ENCODE measurements at places on chromosomes 2 and 18.

DNA sequence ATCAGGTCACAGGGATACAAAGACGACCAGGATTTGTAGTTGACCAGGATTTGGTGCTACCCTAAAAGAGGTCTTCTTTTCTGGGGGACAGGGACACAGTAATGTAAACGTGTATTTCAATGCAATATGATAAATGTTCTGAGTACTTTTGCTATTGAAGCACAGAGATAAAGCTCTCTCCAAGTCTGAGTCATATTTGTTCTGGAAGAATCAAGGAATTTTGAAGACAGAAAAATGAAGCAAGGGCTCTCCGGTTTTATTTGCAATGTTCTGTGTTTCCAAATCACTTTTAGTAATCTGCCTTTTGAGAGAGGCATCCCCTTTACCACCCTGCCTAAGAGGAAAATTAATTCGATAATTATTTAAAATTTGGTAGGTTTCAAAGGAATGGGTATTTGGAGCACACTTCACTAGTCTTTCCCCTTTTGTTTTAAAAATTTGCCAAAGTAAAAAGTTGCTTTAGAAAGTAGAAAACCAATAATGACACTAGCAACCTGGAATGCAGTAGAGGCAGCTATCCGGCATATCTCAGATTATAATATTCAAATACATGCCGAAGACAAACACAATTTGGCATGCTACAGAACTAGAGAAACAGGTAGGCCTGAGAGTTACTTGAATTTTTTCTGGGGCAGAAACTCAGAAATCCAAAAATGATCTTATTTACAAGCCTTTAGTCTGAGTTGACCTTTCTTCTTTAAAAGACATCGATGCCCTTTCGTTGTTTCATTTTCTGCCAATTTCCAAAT lies 82.7 kb downstream of the MREG start:
- DNase-seq = no peak

DNA sequence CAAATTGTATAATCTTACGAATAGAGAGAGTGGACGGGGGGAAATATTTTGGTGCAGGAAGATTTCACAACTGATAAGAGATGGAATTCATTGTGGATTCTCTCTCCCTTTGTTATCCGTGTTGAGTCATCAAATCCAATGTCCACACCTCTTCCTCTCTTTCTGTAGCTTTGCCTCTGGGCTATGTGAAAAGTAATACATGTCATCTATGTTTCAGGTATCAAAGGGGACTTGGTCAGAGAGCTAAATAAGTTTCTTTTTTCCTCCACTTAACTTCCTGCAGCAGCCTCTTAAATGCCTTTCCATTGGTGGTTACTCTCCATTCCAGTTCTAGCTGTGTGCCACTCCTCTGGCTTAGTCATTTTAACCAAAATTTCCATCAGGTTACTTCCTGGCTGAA lies 169.3 kb upstream of the NXPH2 start:
- DNase-seq = no peak

DNA sequence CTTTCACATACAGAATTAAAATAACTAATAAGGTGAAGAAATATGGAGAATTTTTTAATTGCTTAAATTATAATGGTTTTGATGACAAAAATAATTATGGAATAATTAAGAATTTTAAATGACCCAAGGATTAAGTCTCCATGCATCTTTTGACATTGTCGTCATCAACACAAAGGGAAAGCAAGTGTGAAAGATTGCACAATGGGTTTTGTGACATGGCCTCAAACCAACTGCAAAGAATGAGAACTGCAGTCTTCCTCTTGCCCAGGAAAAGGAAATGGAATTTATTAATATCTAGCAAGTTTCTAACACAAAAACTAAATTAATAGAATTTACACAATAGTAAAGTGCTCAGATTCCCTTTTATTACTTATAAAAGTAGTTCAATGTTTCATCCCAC lies 329.1 kb upstream of the PKDCC start:
- DNase-seq = no peak

- DNase-seq = no peak
These were observed 51.9 kb downstream of the GRB14 start for GRCh38 chr2:164569378-164569777.

DNA sequence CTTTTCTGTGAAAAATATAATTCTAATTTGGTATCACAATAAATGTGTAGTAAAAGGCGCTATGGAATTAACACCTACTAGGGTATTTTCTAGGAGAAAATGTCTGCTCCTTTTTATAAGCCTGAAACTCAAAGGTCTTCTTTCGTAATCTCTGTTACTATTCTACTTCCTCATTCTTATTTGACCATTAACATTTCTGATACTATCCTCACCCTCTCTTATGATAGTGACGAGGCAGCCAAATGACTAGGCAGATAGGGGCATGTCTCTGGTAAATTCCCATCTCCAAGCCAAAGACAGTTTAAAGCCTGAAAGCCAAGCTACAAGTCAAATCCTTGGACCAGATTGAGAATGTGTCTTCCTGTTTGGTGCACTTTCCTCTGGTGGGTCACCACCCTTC lies 251.7 kb downstream of the LRRTM4 start:
- no peak for DNase-seq

DNA sequence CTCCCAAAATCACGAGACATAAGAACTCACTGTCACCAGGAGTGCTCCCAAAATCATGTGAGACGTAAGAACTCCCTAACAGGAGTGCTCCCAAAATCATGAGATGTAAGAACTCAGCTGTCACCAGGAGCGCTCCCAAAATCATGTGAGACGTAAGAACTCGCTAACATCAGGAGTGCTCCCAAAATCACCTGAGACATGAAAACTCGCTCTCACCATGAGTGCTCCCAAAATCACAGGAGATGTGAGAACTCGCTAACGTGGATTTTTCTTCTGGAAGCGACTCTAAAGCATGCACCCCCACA lies 53.1 kb downstream of the CTDP1 start:
- DNase-seq = no peak

DNA sequence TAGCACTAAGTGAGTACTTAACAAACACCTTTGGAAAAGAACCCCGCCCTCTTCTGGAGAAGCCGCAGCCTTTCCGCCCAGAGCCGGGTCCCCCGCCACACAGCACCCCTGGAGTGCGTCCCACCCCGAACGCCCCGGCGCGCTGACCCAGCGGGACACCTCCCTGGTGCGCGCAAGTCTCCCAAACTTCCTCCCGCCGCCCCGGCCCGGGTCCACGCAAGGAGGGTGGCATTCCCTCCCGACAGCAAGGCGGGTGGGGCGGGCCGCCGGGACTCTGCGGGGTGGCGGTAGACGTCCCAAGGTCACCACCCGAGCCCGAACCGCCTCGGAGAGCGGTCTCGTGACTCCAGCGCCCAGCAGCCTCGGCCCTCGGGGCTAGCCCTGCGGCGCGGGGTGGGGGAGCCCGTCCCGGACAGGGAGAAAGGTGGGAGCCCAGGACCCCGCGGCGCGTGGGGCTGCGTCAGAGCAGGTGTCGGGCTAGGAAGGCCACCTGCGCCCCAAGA lies 598 bp downstream of the CCDC93 start:
- DNase-seq = peak; percentile 80

DNA sequence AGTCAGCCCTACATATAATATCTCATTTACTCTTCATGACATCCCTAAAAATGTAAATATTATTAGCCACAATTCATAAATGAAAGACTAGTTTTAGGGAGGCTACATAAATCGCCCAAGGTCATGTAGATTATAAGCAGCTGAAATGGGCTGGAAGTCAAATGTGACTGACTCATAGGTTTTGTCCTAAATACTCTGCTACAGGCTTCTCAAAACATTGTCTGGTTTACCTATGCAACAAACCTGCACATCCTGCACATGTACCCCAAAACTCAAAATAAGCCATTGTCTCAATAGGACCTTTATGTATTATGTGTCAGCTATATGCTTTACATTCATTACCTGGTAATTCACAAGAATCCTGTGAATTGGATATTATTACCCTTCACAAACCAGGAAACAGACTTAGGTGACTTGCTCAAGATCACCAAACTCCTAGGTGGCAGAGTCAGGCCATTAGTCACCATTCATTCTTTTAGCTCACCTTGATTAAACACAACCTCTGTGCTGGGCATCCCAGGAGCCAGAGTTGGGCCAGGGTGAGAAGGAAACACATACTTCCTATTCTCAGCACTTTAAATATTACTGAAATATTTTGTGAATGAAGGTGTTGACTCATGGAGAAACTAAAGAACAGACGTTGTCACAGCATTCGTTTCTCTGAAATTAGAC lies 69.4 kb upstream of the CPO start:
- no peak for DNase-seq

GRCh38 chr18:25587545-25587944 lies 235.6 kb upstream of the ZNF521 start:
- no peak for DNase-seq

- no peak for DNase-seq
These were observed 212.3 kb downstream of the HDAC4 start for GRCh38 chr2:239188536-239188935.

DNA sequence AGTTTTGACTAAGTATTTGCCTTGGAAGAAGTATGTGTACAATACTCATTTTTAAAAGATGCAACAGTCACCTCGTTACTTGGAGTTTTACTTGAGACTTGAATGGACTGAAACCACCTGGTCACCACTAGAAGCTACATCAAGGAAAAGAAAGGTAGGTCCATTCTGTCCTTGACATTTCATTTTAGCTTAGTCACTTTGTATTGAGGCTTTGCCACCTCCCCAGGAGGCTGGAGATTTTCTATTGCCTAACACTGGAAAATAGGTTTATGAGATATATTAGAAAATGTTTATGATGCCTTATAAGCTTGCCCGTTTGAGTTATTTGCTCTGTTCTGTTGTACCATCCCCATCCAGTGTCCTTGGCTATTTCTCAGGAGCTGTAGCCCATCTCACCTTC lies 107.9 kb upstream of the ETAA1 start:
- no peak for DNase-seq

DNA sequence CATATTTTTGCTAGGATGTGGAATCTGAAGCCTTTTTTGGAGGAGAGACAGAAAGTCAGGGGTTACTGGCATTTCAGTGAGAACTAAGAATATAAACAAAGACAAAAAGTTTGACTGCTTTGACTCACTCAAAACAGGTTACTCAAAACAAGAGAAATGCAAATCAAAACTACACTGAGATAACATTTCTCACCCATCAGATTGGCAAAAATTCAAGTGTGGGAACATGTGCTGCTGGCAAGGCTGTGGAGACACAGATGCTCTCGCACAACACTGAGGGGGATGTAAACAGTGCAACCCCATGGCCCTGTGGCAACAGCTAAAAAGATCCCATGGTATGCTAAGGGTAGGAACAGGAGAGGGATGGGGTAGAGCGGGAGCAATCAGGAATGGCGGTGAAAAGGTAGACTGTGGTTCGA lies 86.6 kb downstream of the DTNB start:
- no peak for DNase-seq

DNA sequence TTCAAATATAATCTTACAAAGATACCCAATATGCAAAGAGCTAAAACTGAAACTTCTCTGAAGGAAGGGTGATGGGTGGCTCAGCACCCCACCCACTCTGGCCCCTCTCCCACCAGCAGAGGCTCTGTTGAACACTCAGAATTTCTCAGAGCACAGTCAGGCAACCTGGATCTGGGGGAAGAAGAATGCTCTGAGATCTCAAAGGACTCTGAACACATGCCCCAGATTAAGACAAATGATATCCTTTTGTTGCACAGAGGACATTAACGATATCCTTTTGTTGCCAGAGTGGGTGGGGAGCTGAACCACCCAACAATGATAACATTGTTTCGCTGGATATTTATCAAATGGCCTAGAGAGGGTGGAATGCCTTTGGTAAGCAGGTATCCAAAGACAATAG lies 104.8 kb downstream of the LBH start:
- no peak for DNase-seq

DNA sequence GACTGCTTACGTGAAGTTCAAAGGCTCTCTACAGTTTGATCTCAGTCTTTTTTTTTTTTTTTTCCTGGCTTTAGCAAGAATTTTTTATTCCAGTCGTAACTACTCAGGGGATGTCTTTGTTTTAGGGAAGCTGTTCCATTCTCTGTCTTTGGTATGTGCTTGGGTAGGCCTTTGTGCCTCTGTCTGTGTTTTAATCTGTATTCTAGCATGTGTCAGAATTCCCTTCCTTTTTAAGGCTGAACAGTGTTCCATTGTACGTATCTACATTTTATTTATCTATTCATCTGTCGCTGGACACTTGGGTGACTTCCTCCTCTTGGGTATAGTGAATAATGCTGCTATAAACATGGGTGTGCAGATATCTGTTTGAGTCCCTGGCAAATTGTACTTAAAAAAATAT lies 42.6 kb downstream of the MYO1B start:
- no peak for DNase-seq

GRCh38 chr18:3238742-3239141 lies 8.9 kb upstream of the MYL12A start:
- DNase-seq = no peak

GRCh38 chr2:241885946-241886643 lies 16.6 kb downstream of the RTP5 start:
- no peak for DNase-seq

DNA sequence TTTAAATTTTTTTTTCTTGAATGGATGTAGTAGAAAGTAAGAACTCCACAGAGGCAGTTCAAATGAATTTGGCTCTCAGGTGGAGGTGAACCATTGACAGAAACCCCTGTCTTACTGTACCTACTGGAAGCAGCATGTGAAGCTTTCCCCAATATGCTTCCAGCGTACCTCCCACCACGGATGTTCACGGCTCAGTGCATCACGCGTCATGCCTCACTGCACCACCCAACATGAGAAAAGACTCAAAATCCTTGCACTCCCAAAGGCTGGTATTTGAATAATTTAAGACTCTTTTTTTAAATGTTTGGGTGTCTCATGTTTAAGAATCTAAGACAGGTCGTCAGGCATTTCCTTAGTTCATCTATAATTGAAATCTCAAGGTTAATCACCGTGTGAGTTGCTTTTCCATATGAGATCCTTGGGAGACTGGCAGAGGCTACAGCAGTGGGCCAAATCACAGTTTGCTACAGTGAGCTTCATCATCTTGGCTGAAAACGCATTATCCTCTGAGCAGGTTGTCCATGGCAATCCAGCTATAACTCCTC lies 846.4 kb downstream of the DCDC2C start:
- DNase-seq = no peak

DNA sequence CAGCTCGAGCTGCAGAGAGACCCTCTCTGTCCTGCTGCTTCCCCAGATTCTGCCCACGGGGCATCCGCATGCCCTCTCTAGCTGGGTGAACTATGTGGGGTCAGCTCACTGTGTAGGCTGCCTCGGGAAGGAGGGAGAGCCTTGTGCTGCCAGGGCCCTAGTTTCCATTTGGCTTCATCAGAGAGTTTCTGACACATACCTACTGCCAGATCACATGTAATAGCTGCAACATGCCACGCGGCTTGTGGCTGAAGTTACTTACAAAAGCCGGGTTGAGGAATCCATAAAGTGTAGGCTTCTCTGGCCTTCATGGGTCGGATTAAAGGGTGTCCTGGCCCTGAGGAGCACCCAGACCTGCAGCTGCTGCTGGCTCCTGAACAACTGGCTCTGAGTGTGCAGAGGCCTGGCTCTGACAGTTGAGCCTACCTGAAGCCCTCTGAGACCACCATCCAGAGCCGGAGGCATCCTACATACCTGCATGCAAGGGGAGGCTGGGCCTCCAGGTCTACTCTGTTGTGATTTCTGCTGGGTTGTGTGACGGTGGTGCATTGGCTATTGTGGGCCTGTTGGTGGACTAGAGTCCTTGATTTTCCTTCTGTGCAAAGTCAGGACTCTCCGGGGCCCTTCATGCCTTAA lies 130.0 kb downstream of the SH3RF3 start:
- DNase-seq = no peak

GRCh38 chr18:31649978-31650719 lies 34.2 kb downstream of the B4GALT6 start:
- DNase-seq = no peak

Measured in large intestine (tissue), 12 donors.